ENCODE measurements at places on chromosomes 11 and 22. TPM values are rescaled to one million over a fixed set of nuclear protein-coding genes. Genes with fewer than 3 reads are reported as not detected.

DNA sequence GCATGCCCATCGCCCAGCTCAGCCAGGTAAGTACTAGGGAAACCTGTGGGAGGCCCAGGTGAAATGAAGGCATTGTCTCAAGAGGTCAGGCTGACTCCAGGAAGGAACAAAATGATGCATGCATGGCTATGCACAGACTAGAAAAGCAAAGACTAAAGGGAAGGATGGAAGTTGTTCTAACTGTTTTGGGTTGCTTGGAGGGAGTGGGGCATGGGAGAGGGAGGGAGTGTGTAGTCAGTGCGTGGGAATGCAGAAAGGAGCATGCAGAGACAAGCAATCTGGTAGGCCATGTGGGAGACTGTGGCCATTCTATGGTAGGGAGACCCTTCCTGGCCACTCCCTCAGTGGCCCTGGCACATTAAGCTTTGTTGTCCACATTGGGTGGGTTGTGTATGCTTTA, 2.9 kb downstream of the MICAL3 start:
- no peak overlapping the region for H3K27ac ChIP-seq
- H3K4me3 ChIP-seq = no peak overlapping the region
- H3K4me1 ChIP-seq = peaks cover 14% of the 10 kb centered on the region
- H3K27me3 ChIP-seq = no peaks in the 10 kb centered on the region

GRCh38 chr11:72688486-72688885, 14.3 kb upstream of the PDE2A start:
- no peaks in the 10 kb centered on the region for H3K27me3 ChIP-seq
- no peak for DNase-seq
- H3K36me3 ChIP-seq = peaks cover 31% of the 10 kb centered on the region
- no peak overlapping the region for H3K27ac ChIP-seq
- no peaks in the 10 kb centered on the region for H3K4me1 ChIP-seq

GRCh38 chr11:125499563-125499962, 3.5 kb upstream of the FEZ1 start:
- no peak for DNase-seq
- H3K36me3 ChIP-seq = no peaks in the 10 kb centered on the region
- no peak overlapping the region for H3K4me3 ChIP-seq
- no peak overlapping the region for H3K27ac ChIP-seq
- H3K27me3 ChIP-seq = peaks cover 5% of the 10 kb centered on the region

DNA sequence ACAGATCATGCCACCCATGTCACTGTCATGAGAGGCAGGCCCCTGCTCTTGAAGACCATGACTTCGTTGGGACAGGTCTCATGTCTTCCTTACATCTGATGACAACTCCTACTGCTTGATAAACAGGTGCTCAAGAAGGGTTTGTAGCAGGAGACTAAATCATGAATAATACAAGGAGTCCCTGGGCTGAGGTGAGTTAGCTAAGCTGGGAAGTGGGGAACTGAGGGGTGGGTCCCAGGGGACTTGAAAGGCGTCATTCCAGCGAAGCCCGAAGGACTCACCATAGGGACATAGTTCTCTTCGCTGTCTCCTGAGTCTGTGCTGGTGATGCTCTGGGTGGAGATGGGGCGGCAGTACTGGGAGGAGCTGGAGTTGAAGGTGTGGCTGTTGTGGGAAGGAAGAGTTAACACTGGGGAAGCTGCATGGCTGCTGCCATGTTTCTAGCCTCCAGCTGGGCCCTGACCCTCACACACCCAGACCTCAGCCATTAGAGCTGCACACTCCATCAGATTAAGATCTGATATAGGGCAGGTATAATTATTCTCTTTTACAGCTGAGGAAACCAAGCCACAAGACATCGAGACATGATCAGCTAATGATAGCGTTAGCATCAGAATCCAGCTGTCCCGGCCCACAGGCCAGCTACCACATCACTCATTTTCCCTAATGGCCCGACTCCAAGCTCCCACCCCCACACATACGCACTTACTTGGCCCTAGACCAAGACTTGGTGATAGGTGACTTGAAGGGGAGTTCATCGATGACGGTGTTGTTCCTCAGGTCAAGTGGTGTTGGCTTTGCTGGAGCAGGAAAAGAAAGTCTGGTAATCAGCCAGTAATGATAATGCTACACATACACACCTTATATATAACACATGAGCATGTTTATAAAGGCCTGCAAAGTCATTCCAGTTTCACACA, 32.9 kb downstream of the USP35 start:
- H3K27me3 ChIP-seq = no peaks in the 10 kb centered on the region
- H3K27ac ChIP-seq = no peak overlapping the region
- peaks cover 24% of the 10 kb centered on the region for H3K36me3 ChIP-seq
- no peak overlapping the region for H3K4me3 ChIP-seq

DNA sequence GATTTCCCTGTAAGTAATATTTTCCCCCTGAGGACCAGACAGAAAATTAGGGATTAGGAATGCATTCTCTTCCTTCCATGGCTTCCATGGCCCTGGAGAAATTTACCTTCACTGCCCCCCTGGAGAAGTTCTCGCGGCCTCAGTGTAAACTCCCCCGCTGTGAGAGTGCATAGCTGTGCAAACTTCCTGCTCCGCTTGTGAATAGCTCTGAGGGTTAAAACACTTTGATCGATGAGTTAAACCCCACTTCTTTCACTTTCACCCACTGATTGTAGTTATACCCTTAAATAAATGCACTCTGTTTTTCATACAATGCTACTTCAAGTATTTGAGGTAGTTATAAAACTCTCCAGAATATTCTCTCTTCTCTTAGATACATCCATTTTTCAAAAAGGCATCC, 190.8 kb downstream of the DSCAML1 start:
- no peaks in the 10 kb centered on the region for H3K27me3 ChIP-seq
- H3K27ac ChIP-seq = no peak overlapping the region
- no peak overlapping the region for H3K4me3 ChIP-seq
- DNase-seq = no peak
- H3K4me1 ChIP-seq = no peaks in the 10 kb centered on the region

The KCNQ1 gene
- polyA plus RNA-seq = 18.4 TPM

The SERPINH1 gene
- 151 TPM for polyA plus RNA-seq

GRCh38 chr11:132006884-132007580, 636.6 kb downstream of the NTM start:
- DNase-seq = no peak
- no peak overlapping the region for H3K27ac ChIP-seq
- no peak overlapping the region for H3K4me3 ChIP-seq
- no peaks in the 10 kb centered on the region for H3K36me3 ChIP-seq
- no peaks in the 10 kb centered on the region for H3K27me3 ChIP-seq
- no peaks in the 10 kb centered on the region for H3K4me1 ChIP-seq

The IL17REL gene
- 0.65 TPM for polyA plus RNA-seq

The NDUFV1 gene
- polyA plus RNA-seq = 170 TPM

- peaks cover 2% of the 10 kb centered on the region for H3K4me1 ChIP-seq
- no peaks in the 10 kb centered on the region for H3K27me3 ChIP-seq
- peak overlapping the region; percentile 63 for H3K27ac ChIP-seq
- H3K36me3 ChIP-seq = peaks cover 2% of the 10 kb centered on the region
Observed at GRCh38 chr22:25069758-25070481, 117.4 kb downstream of the KIAA1671 start.

GRCh38 chr11:816433-816779, 2.3 kb upstream of the PNPLA2 start:
- H3K27me3 ChIP-seq = no peaks in the 10 kb centered on the region
- H3K36me3 ChIP-seq = peaks cover 62% of the 10 kb centered on the region
- DNase-seq = no peak
- H3K4me1 ChIP-seq = no peaks in the 10 kb centered on the region
- H3K4me3 ChIP-seq = no peak overlapping the region

The MRGPRE gene
- polyA plus RNA-seq = not detected

The C11orf65 gene
- polyA plus RNA-seq = 0.84 TPM

- no peak overlapping the region for H3K4me3 ChIP-seq
- no peaks in the 10 kb centered on the region for H3K27me3 ChIP-seq
- no peaks in the 10 kb centered on the region for H3K36me3 ChIP-seq
- H3K27ac ChIP-seq = peak overlapping the region; percentile 96
- DNase-seq = peak; percentile 85
Observed at GRCh38 chr11:128290106-128290840, 297.1 kb downstream of the ETS1 start.

GRCh38 chr11:44178381-44178780, 82.9 kb downstream of the EXT2 start:
- no peak for DNase-seq
- no peak overlapping the region for H3K4me3 ChIP-seq
- no peak overlapping the region for H3K27ac ChIP-seq
- H3K4me1 ChIP-seq = no peaks in the 10 kb centered on the region

GRCh38 chr11:117933930-117934329, 4.7 kb upstream of the TMPRSS13 start:
- no peak for DNase-seq
- no peaks in the 10 kb centered on the region for H3K4me1 ChIP-seq
- no peak overlapping the region for H3K27ac ChIP-seq
- no peaks in the 10 kb centered on the region for H3K27me3 ChIP-seq
- H3K4me3 ChIP-seq = no peak overlapping the region

- DNase-seq = peak; percentile 71
- H3K4me1 ChIP-seq = no peaks in the 10 kb centered on the region
- H3K36me3 ChIP-seq = no peaks in the 10 kb centered on the region
- H3K4me3 ChIP-seq = no peak overlapping the region
Observed at GRCh38 chr11:57349491-57350274, 11.5 kb downstream of the P2RX3 start.

GRCh38 chr11:43825217-43825816, 55.3 kb upstream of the ALKBH3 start:
- H3K27ac ChIP-seq = no peak overlapping the region
- no peak overlapping the region for H3K4me3 ChIP-seq
- no peaks in the 10 kb centered on the region for H3K27me3 ChIP-seq
- DNase-seq = peak; percentile 13

The LAYN gene
- polyA plus RNA-seq = not detected

DNA sequence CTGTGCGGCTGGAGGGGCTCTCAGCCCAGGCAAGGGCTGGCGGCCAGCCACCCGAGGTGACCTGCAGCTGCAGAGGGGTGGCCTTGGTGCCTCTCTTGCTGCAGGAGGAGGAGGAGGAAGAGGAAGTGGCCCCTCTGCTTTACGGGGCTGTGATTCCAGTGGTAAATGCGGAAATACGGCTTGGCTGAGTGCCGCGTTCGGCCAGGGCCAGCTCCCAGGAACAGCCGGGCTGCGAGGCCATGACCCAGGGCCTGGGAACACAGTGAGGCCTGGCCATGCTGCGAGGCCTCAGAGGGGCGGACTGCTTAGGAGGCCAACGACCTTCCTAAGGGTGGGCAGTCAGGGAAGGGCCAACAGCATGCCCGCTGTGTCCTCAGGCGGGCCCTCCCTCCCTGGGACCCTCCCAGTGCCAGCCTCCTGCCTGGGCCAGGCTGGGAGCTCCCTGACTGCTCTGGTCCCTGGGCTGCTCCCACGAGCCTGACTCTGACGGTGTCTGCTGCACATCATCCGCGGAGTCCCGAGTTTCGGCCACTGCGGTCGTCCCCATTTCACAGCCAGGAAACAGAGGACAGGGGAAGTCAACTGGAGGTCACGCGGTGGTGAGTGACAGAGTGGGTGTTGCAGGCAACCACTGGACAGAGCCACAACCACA, 20.8 kb upstream of the PPARA start:
- no peak overlapping the region for H3K4me3 ChIP-seq
- H3K27me3 ChIP-seq = no peaks in the 10 kb centered on the region
- no peak for DNase-seq

DNA sequence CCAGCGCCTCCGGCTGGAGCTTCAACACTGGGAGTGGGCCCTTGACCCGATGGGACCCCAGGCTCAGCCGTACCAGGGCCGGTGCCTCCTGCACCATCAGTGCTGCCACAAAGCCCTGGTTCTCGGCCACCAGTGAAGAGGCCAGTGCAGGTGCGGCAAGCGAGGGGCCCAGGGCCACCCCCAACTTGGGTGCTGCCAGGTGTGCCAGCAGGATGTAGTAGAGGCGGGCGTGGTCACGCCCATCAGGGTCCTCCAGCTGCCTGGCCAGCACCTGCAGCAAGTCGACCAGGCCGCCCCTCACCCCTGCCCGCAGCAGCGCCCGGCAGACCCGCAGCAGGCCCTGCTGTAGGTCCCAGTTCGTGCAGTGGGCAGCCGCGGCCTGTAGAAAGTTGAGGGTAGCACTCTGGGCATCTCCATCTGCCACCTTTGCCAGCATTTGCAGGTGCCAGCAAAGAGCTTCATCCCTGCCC, 2.3 kb downstream of the AP5B1 start:
- H3K27ac ChIP-seq = no peak overlapping the region
- DNase-seq = no peak
- no peak overlapping the region for H3K4me3 ChIP-seq
- no peaks in the 10 kb centered on the region for H3K36me3 ChIP-seq
- no peaks in the 10 kb centered on the region for H3K27me3 ChIP-seq

The TECTA gene
- not detected for polyA plus RNA-seq

DNA sequence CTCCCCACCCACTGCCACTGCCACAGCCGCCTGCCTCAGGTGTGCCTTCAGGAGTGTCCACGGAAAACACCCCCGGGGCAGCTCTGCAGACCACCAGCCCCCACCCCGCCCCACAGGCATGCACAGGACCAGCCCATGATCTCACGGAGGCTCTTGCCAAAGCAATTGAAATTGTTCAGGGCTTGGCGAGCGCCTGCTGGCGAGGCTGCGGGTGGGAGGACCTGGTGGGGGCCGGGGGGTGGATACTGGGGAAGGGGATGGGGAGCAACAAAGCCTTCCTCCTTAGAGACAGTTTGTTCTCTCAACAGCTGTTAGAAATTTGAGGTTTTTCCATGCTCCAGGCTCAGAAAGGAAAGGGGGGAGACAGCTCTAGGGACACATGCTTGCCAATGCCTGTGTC, 274.7 kb downstream of the MN1 start:
- no peaks in the 10 kb centered on the region for H3K4me1 ChIP-seq
- DNase-seq = no peak
- no peak overlapping the region for H3K4me3 ChIP-seq

The SLC7A4 gene
- polyA plus RNA-seq = 40.2 TPM

- no peaks in the 10 kb centered on the region for H3K36me3 ChIP-seq
- peak overlapping the region; percentile 68 for H3K27ac ChIP-seq
- DNase-seq = peak; percentile 87
- no peaks in the 10 kb centered on the region for H3K27me3 ChIP-seq
Observed at GRCh38 chr22:21014202-21014725, 701 bp upstream of the P2RX6 start.

DNA sequence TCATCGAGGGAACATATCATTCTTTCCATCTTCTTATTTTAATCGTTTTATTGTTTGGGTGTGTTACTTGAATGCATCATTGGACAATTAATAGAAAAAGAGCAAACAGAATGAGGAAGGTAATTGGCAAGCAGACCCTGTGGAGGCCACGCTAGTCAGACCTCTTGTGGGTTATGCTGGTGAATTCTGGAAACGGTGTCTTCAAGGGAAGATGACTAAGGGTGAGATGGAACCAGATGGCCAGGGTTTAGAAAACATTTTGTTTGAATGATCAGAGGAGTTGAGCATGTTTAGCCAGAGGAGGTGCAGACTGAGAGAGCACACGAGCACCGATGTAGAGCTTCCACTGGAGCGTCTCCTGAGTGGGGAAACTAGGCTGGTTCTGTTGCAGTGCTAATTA, 8.5 kb downstream of the ST14 start:
- peak overlapping the region; percentile 59 for H3K27ac ChIP-seq
- no peak for DNase-seq

The PGR gene
- polyA plus RNA-seq = not detected

The KLHDC7B gene
- polyA plus RNA-seq = not detected

The TRPM5 gene
- polyA plus RNA-seq = 2.6 TPM

The IRF7 gene
- 115 TPM for polyA plus RNA-seq
